Activated naive CD4-positive, alpha-beta T cell treated with Interleukin-2 at 50 U/mL for 16 hours (primary cell): ENCODE measurements at places on chromosomes 1 and 21.

DNA sequence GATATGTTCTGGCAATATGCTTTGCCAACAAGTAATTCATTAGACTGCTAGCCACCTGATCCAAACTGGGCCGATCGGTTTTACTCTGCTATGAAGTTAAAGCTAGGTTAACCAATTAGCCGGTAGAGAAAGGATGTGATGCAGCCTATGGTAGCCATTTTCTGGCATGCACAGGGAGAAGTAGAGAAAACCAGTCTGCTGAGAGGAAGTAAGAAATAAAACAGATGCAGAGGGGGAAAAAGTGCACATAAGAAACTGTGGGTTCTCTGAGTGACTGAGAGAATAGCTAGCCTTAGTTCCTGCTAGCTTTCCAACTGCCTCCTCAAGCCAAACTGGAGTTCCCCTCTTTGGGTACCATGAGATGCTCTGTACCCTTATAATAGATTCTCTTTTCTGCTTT lies 52.8 kb downstream of the ARID4B start:
- DNase-seq = no peak

GRCh38 chr1:155177192-155177917 lies 3.7 kb downstream of the TRIM46 start:
- no peak for DNase-seq

DNA sequence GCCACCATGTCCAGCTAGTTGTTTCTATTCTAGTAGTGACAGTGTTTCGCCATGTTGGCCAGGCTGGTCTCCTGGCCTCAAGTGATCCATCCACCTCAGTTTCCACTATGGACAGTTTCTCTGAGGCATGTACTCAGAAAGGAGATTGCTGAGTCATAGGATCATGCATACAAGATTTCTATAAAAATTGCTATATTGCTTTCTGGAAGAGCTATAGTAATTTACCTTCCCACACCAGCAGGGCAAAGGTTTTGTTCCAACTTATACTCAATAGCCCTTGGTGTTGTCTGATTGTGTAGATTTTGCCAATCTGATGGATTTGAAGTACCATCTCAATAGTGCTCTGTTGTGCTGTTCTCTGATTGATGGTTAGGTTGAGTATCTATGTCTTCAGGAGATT lies 15.6 kb upstream of the ATP1A1 start:
- no peak for DNase-seq

DNA sequence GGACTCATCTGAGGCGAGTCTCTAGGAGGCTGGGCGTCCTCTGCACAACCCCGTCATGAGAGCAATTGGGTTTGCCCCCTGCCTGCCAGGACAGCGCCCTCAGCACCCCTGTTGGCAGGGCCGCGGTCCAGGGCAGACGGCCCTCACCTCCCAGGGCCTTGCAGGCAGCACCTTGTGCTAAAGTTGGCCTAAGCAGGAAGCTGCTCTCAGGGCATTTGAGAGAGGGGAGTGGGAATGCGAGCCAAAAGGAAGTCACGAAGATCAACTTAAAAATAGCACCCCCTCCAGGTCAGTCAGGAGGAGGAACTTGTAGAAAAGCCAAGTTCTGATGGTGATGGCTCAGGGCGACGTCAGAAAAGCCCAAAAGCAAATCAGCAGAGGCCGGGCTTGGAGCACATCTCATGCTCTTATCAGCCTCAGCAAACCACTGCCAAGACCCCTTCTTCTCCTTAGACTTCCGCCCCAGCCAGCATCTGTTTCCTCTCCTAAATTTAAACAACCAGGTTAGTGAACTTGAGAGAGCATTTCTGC lies 12.6 kb upstream of the ADORA3 start:
- DNase-seq = no peak

GRCh38 chr1:38783640-38784229 lies 75.8 kb downstream of the RRAGC start:
- DNase-seq = no peak

GRCh38 chr1:247531937-247532336 lies 4.3 kb downstream of the OR2C3 start:
- no peak for DNase-seq

DNA sequence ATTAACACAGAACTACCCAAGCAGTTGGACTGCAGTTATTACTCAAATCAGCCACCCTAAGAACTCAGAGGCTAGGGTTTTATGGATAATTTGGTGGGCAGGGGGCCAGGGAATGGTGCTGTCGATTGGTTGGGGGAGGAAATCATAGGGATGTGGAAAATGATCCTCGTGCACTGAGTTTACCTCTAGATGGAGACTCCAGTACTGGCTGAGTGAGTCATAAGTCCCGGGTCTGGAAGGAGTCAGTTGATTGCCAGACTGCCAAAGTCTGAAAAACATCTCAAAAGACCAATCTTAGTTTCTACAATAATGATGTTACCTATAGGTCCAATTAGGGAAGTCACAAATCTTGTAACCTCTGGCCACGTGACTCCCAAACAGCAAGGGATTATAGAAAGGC lies 257.5 kb upstream of the PRMT6 start:
- DNase-seq = no peak

DNA sequence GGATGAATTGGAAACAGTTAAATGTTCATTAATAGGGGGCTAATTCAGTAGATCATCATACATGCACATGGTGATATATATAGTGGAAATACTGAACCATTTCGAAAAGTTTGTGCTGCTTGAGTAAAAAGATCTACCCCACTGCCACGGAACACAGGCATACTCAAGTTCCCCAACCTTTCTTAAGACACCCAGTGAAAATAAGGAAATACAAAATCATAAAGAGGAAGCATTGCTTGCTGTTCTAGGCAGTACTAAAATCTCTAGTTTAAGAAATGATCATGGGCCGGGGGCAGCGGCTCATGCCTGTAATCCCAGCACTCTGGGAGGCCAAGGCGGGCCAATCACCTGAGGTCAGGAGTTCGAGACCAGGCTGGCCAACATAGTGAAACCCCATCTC lies 37.6 kb upstream of the KIRREL1 start:
- DNase-seq = no peak

DNA sequence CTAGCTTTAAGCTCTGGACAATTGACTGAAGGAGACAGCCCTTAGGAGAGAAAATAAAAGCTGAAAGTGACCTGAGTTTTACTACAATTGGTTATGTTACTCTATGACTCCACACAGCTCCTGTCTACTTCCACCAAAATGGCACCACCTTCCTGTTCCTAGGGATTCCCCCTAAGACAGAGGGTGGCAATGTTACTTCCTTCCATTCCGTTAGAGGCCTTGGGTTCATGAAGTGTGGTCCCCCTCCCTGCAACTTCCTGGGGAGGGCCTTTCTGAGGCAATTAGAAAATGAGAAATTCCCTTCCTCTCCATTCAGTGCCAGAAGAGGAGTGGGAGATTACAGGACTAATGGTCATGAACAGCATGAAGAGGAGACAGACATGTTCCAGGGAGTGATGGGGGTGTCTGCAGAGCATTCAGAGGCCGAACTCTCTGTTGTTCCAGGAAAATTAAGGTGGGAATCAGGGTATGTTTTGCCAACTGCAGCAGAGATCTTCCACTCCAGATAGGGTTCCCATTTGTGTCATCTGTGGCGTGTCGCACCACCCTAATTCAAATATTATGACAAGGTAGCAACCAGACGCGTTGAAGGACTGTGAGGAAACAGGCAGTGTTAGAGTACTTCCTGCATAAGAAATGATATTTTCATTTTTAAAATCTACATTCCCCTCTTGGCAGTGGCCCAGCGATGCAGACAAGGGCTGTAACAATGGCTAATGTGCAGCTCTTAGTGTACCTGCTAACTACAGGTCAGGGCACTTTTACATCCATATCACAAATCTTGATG lies 53.1 kb upstream of the TRIM67 start:
- no peak for DNase-seq

DNA sequence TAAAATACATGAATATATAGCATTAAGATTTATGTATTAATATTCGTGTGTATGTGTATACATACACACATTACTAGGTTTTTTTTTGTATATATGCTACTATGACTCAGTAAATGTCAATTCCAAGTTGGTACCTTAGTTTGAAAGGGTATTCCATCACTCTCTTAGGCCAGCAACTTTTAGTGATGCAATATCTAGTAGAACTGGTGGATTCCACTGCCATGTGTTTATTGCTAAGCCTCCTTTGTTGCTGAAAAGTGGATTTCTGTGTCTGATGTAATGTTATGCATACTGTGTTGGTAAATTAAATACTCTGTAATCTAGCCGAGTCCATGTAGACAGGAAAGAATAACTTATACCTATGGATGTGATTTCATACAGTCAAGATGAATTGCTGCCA lies 16.9 kb upstream of the COL11A1 start:
- DNase-seq = no peak

DNA sequence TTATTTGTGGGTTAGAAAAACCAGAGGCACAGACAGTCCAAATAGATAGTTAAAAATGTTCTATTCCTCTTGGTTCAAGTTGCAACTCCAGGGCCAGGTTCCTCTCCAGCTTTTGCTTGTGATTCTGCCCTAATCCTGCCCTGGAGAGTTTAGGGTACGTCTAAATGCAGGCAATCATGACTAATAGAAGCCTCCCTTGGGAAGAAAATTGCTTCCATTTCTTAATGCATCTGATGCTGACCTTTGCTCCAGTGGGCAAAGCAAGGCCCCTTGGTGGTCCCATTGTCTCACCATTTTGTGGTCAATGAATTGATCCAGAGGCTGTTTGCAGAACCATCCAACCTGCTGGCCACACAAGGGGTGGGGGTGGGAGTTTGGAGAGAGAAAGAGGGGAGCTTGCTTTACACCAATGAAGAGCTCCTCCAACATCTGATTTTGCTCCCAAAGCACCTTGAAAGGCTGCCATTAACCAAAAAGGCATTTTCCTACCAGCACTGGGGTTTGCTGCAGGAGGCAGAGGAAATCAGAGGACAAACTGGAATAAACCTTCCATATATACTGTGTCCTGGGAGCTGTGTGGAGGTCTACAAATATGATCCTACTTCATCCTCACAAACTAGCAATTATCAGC lies 31.3 kb downstream of the C8B start:
- DNase-seq = no peak

- DNase-seq = no peak
Observed at GRCh38 chr1:34362949-34363348, 186.2 kb downstream of the C1orf94 start.

DNA sequence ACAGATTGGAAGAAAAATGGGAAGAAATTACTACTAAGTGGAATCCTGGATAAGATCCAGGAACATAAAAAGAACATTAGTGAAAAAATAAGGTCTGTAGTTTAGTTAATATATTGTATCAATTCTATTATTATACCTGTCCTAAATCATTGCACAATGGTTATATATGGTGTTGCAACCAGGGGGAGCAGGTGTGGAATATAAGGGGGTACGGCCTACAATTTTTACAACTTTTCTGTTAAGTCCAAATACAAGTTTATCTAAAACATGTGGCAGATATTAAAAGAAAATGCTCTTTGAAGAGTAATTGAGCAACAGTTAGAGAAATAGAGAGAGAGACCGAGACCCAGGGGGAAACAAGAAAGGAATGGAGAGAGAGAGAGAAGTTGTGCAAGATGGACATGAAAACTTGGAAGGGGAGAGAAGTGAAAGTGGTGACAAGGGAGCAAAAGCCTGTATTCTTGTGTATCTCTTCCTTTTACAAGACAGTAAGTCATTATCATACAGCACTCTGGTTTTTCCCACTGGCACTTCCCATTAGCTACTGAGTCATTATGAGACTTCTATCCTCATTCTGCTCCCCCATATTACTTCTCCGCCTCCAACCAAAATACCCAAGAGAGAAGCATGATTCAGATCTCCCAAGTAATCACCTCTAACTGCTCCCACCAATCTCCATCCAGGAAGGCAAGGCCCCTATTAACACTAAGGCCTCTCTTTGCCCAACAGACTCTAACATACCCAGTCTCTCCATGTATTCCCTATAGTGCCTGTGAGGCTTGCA lies 22.3 kb upstream of the TRAF3IP3 start:
- DNase-seq = no peak

DNA sequence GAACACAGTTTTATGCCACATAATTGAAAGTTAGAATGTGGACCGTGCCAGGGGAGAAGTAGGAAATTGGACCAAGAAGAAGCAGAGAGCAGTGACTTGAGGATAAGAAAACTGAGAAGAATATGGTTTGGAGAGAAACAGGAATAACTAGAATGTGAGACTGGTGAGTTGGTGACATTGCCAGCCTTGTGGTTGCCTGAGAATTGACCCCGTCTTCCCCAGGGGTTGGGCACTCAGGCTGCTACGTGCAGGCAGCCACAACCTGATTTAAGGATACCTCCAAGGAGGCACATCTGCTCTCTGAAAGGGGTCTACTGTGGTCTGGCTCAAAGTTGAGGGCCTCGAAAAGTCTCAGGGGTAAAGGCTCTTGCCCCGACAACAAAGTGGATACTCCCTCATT lies 112.1 kb upstream of the ARTN start:
- no peak for DNase-seq

- DNase-seq = no peak
Observed at GRCh38 chr1:177984136-177984525, 14.3 kb upstream of the SEC16B start.

- DNase-seq = no peak
Observed at GRCh38 chr1:119046429-119046784, 58.3 kb upstream of the TBX15 start.

DNA sequence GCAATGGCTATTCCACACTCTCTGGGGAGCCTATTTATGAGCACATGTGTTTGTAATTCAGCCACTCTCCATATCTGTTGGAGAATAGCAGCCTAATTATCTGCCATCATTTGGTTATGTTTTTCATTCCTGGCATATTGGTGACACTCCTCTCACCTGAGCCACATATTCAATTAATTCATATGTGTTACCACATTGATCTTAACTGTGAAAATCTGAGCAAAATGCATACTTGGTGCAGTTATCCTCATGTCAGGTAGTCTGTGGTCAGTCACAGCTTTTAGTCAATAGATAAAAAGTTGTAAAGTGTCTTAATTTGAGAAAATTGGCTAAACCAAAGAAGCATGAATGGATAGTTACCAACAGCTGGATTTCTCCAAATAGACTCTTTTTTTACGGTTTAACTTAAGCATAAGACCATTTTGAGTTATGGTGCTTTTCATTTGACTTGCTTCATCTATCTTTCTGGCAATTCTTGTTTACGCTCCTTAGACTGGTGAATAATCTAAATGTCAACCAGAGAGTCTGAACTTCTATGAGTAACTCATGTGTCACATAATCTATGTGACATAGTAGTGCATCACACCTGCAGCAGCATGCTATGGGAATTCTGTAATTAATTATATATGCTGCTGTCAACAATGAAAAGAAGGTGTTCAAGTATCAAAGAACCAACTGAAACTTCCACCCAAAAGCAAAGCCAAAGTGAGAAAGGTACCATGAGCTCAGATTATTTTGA lies 187.7 kb upstream of the SGIP1 start:
- DNase-seq = no peak
